ENCODE measurements at places on chromosomes 5 and 9.

DNA sequence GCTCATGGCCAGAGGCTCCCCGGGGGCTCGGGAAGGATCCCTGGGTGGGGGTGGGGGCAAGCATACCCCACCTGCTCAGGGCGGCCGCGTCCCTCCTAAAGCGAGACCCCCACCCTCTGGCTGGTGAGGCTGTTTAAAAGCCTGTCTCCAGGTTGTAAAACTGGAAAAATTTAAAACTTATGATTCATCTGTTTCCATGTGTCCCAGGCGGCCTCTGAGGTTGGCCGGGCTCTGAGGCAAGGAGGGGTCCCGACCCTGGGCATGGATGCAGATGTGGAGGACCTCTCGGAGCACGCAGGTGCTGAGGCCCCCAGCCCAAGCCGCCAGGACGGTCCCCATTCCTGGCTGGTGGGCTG, 24.2 kb upstream of the TMEM250 start:
- DNase-seq = no peak

- DNase-seq = no peak
Observed at GRCh38 chr5:112918679-112919078, 3.3 kb downstream of the REEP5 start.

DNA sequence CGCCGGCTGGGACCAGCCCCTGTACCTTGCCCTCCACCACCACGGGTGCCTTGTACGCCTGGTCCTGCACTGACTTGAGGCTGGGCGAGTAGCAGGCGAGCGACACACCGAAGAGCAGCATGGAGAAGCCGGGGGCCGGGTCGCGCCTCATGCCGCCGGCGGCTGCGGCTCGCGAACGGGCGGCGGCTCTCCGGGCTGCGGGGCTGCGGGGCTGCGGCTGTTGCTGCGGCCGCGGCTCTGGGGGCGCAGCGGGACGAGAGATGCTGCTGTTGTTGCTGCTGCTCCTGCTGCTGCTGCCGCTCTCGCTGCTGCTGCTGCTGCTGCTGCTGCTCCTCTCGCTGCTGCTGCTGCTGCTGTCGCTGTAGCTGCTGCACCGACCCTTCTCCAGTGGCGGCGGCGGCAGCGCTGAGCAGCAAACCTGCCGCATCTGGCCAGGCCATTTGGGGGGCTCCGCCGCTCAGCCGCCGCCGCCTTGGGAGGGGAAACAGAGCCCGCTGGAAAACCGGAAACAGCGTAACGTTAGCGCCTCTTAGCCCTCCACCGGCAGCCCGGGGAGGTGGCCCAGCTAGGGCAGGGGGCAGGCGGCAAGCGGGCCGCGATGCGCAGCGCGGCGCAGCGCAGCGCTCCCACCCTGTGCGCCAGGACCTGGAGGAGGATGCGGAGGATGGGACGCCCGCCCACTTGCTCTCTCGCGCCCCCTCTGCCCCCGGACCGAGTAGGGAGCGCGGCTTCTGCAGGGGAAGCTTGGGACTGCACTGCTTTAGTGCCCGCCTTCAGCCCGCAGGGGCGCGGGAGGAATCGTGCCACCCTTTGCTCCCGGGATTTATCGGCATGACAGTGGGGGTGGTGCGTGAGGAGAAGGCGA, at the start of gene NRG2:
TSS of gene NRG2 (minus strand) at position 657 of the 865 bp plus-strand sequence.
- peak; percentile 20 for DNase-seq

DNA sequence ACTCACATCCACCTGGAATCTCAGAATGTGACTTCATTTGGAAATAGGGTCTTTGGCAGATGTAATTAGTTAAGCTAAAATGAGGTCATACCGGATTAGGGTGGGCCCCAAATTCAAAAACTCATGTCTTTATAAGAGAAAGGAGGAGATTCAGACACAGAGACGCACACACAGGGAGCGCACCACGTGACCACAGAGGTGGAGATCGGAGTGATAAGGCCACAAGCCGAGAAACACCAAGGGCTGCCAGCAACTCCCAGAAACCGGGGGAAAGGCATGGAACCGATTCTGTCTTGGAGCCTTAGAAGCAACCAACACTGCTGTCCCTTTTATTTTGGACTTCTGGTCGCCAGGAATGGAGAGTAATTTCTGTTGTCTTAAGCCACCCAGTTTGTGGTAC, 31.8 kb upstream of the LMX1B start:
- DNase-seq = no peak

DNA sequence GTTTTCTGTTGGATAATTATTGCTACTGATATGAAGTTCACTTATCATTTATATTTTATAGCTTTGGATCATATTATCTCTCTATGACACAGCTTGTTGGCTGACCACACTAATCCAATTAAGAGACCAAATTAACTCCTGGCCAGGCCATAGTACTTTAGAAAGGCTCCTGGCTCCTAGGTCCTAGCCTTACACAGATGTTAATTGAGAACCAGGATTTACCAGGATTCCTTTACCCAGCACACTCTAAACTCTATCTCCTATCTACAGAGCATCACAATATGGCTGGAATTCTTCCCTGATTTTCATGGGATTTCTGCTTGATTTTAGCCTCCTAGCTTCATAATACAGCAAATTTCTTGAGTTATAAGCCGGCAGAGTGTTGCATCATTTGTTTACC, 80.3 kb downstream of the SLCO6A1 start:
- DNase-seq = no peak

GRCh38 chr5:177133853-177134696, 502 bp downstream of the NSD1 start:
- DNase-seq = no peak

- no peak for DNase-seq
Observed at GRCh38 chr5:6354848-6355247, 23.5 kb downstream of the MED10 start.

DNA sequence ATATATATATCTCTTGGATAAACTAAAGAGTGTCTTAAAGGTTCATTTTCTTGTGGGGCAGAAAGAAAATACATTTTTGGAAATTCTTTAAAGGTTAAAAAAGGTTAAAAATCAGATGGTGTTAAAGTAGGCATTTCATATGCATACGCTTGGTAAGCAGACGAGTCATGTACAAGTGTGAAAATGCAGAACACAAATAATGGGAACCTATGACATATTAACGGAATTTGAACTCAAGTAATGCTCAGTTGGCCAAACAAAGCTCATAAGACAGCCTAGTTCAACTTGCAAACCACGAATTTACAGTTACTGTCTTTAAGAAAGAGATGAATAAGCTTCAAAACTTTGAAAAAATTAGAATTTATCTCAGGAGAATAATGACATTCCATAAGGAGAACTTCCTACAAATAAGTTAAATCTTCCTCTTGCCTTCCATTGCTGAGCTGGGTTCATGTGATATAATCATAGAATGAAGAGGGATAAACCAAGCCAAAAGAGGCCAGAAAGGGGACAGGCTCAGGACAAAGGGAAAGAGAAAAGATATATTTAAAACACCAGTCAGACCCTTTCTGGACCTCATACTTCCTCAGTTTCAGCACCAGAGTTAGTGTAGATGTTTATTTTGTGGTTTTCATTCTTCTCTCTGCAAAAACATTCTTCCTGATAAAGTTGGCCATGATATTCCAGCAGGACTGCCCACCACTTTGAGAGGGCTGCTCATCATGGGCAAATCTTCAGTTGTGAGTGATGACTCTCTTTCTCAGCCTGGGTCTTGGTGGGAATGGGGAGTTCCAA, 256.7 kb upstream of the CD180 start:
- no peak for DNase-seq

- no peak for DNase-seq
Observed at GRCh38 chr9:84480071-84480470, 139.5 kb upstream of the SLC28A3 start.

GRCh38 chr5:180090769-180091546, 19.4 kb upstream of the RNF130 start:
- peak; percentile 87 for DNase-seq

GRCh38 chr9:121192518-121192917, 9.2 kb downstream of the RAB14 start:
- no peak for DNase-seq

- DNase-seq = no peak
Observed at GRCh38 chr5:96871027-96871399, 5.3 kb upstream of the ERAP2 start.

DNA sequence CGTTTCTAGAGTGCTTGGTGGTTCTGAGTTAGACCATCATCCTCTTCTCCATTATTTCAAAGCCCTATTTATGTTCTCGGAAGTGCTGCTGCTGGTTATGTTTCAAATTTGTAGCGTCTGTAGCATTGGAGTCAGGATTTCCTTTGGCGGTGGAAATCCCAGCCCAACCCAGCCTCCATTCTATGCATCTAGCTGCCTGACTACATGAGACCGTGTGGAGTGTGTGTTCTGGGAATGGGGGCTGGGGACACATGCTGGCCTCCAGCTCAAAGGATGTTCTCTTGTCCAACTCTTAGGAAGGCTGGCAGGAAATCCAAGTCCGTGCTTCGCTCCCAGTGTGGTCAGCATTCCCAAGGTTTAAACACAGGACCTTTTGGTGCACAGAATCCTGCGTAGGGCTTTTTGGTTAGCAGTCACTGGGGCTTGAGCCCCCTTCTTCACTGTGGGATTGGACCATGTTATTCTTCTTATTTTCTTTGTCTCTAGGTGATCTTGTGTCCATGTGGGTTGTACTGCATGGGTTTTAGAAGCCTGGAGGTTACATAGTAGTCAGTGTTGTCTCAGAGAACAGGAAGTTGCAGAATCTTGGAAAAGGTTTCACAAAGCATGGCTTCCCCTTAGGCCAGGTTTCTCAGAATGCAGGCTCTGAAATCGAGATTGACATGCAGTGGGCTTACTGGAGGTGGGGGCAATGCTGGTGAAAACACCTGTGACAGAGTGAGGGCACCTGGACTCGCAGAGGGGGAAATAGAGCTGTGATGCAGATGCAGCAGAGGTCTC, 132.2 kb downstream of the ARHGAP26 start:
- DNase-seq = no peak

DNA sequence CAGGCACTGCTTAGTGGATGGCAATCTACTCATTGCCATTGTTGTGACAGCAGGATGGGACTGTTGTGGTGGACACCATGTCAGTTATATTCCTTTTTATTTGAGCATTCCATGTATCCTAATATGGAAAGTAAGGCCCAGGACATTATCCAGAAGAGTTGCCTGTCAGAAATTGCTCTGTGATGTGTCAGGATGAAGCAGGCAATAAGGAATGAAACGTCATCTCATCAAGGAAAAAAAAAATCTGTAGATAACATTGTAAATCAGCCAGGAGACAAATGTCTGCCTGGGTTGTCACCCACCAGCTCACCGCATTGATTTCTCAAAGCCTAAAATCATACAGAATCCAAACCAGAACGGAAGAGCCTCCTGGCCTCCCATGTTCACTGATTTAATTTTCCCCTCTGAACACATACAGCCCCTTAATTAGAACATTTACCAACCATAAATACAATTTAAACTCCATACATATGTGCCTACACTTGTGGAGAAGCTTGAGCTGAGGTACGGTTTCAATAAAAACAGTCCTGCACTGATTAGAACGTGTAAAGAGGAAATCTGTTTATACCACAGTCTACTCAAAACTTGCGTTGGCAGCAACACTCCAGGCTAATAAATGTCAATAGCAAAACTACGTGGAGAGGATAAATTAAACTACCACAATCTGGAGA, 73.9 kb downstream of the FOXD1 start:
- no peak for DNase-seq

DNA sequence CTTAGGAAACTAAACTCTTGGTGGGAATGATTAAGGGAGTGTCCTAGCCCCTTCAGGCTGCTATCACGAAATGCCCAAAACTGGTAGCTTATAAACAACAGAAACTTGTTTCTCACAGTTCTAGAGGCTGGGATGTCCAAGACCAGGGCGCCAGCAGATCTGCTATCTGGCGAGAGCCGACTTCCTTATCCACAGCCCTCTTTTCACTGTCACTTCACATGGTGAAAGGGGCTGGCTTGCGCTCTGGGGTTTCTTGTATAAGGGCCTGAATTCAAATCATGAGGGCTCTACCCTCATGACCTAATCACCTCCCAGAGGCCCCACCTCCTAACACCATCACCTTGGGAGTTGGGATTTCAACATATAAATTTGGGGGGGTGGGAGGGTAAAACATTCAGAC, 49.1 kb downstream of the IPPK start:
- no peak for DNase-seq

DNA sequence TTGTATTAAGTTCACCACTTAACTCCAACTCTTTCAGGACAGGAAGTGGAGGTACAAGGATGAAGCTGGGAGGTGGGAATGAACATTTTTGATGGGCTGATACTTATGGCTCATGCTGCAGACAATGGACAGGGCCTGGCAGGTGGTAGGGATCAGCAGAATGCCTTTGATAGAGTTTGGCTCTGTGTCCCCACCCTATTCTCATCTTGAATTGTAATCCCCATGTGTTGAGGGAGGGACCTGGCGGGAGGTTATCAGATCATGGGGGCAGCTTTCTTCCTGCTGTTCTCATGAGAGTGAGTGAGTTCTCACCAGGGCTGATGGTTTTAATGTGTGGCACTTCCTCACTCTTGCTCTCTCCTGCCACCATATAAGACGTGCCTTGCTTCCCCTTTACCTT, 87.3 kb upstream of the PRLR start:
- no peak for DNase-seq

GRCh38 chr5:342501-343460, 21.3 kb downstream of the AHRR start:
- DNase-seq = peak; percentile 54
